Stimulated activated CD4-positive, alpha-beta T cell treated with anti-CD3 and anti-CD28 coated beads, Interleukin-4, amount 100 ng/mL, for 24 hours (primary cell): ENCODE measurements at places on chromosomes 4 and X.

DNA sequence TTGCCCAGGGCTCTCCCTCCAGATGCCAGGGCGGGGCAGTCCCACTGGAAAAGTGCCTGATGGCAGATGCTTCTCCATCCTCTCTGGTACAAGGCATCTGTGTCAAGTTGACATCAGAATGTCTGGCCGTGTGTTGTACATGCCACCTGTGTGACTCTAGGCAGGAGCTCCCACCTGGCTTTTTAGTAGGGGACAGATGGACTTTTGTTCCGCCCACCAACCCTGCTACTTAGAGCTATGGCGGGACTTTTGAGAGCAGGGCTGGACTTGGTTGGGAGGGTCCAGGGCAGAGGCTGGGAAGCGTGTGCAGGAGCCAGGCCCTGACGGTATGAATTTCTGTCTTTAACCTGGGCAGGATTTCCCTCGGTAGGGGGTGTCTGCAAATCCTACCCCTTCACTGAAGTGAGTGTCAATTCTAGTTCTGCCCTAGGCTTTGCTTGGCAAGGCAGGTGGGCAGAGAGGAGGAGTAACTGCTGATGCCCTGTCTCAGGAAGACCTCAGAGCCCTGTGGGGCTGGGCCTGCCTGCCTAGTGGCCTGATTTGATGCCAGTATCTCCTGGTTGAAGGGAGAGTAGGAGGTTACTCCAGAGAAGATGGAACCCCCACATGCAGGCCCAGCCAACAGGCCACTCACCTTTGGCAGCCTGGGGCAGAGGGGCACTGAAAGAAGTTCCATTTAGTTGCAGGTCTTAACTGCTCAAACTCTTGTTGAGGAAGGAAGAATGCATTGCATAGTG lies 99.1 kb downstream of the PJA1 start:
- no peak for DNase-seq

- DNase-seq, result no peak
Observed at GRCh38 chr4:153571006-153571545, 104.9 kb downstream of the TMEM131L start.

DNA sequence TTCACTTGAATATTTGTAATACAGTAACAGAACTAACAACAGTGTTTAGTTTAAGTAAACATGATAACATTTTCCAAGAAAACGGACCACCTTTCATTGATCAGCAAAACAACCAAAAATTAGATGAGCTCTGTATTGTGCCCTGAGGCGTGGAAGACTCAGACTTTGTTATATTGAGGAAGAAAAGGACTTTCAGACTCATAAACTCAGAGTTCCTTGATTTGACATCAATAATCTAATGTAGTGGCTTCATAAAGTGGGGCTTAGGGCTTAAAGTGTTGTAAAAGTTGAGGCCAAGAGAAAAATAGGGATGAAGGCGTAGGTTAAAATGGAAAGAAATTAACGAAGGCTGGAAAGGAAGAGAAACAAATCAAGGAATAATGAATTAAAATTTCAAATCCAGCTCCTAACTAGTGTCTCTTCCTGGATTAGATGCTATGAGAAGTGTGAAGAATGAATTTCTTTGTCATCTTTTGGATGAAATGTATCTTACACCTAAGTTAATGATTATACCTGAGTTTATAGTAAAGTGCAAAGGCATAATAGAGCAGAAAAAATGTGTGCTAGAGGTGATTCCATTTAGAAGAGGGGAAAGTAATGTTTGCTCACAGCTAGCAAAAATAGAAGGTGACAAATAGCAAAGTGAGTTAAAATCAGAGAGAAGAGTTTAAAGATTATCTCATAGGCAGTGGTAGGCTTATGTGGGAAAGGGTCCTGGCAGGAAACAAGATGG lies 19.8 kb upstream of the GLRA2 start:
- no peak for DNase-seq

DNA sequence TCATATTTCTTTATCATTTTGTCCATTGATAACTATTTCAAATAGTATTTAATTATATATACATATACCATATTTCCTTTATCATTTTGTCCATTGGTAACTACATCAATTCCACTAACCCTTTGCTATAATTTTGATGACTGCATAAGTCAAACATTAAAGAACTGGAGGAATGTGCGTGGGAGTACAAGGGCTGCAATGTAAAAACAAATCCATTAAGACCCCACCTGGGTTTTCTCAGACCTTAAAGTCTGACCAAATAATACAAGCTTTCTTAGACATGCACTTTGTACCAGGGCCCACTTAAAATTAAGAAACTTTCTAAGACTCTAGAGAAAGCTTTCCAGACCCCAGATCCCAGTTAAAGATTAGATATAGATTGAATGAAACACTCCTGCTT lies 1622.4 kb upstream of the PCDH10 start:
- DNase-seq, result no peak

DNA sequence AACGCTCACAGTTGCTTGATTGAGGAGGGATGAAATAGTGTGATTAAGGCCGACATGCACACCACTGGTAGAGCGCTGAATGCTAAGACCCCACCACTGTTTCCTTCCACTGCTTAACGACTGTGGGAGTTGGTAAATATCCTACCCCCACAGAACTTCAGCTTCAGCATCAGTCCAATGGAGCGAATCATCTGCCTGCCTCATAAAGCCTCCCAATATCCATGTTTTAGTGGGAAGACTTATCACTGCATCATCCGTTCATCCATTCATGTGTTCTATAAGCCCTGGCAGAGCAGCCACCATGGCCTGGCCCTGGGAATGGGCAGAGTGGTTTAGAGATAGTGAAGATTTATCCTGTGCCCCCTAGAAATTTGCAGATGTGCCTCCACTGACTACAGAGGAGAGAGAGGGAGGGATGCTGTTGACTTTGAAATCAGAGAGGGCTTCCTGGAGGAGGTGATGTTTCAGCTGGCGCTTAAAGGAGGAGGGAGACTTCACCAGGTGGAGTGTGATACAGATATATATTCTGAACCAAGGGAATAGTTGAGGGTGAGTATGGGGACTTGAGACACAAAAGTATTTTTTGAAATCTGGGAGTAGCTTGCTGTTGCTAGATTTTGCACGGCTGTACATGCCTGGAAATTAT lies 71.9 kb upstream of the STX18 start:
- DNase-seq, result no peak

GRCh38 chr4:140078366-140078765 lies 75.6 kb downstream of the MAML3 start:
- DNase-seq, result no peak

DNA sequence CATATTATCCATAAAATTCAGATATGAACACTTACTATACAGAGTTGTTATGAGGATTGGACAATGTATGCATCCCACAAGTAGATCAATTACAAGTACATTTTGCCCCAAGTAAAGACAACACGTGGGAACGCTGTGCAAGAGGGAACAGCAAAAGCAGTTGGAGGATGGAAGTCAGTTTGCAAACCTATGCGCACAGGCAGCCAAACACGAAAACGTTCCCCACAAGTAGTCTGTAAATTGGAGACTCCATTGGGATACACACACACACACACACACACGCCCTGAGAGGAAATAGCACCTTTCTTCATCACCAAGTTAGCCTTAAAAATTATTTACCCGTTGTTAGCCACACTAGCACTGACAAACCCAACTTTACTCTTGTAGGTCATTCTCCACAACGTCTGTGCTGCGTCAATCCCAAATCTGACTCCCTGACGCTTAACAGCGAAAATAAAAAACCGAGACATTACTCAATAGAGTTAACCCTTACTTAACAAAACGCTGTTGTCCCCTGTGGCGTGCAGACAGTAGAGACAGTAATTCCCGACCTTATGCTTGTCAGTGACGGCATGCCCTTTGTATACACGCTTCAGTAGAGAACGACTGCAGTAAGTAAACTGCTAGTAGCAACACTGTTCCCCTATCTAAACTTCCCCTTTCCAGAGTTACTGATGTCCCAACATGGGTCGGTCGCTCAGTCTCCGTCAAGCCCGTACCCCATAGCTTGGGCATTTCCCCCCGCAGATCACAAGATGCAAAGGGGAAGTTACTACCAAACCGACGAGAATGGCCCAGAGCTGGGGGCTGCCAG lies 730 bp downstream of the MANBA start:
- DNase-seq, result peak; percentile 27

DNA sequence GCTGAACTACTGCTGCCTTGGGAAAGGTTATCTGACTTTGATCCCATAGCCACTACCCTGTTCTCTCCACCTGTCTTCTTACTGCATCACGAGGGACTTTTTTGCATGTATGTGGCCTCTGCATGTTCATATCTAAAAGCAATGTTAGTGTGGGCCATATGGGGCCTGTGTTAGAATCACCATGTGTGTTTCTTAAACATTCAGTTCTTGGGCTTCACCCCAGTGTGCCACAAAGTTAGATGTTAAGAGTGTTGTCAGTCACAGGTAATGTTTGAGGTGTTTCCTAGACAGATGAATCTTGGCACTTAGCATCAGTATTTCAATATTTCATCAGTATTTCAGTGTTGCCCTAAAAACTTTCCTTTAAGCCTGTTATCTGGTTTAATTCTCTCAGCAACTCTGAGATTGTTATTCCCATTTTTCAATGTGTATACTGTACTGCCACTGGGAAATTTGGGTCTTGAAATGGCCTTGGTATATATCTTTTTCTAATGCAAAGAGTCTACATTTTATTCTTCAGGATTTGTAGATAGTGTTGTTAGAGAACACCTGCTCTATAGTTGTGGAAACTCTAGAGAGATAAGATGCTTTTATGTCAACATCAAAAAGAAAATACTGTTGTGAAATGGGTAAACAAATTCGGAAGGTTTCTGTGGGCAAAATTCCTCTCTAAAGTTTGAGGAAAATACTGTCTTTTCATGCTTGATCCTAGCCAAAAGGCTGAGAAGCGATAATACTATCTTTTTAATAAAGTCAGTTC lies 259.7 kb downstream of the BMPR1B start:
- DNase-seq, result no peak

GRCh38 chrX:52585892-52586291 lies 68.8 kb downstream of the SSX7 start:
- DNase-seq, result no peak

GRCh38 chr4:7653510-7654369 lies 219.0 kb upstream of the PSAPL1 start:
- DNase-seq, result no peak

GRCh38 chrX:150449313-150449712 lies 86.2 kb downstream of the MAMLD1 start:
- no peak for DNase-seq

- no peak for DNase-seq
Observed at GRCh38 chrX:31178064-31178768, 106.4 kb upstream of the FTHL17 start.

GRCh38 chr4:6779667-6780565 lies 2.6 kb upstream of the KIAA0232 start:
- DNase-seq, result no peak

GRCh38 chrX:132063862-132064261 lies 40.8 kb downstream of the STK26 start:
- DNase-seq, result no peak

GRCh38 chr4:48341776-48342605 lies 662 bp downstream of the SLAIN2 start:
- DNase-seq, result peak; percentile 46

- DNase-seq, result no peak
Observed at GRCh38 chrX:131801066-131801465, 222.0 kb upstream of the STK26 start.

- DNase-seq, result no peak
Observed at GRCh38 chrX:3290561-3290960, 55.9 kb downstream of the MXRA5 start.

- no peak for DNase-seq
Observed at GRCh38 chrX:70479922-70480659, 35.5 kb downstream of the DLG3 start.

GRCh38 chrX:47840111-47840510 lies 3.4 kb downstream of the ZNF81 start:
- no peak for DNase-seq

- no peak for DNase-seq
Observed at GRCh38 chrX:50613846-50614245, 143.2 kb upstream of the DGKK start.

- no peak for DNase-seq
Observed at GRCh38 chr4:23106516-23106915, 413.8 kb downstream of the GBA3 start.

DNA sequence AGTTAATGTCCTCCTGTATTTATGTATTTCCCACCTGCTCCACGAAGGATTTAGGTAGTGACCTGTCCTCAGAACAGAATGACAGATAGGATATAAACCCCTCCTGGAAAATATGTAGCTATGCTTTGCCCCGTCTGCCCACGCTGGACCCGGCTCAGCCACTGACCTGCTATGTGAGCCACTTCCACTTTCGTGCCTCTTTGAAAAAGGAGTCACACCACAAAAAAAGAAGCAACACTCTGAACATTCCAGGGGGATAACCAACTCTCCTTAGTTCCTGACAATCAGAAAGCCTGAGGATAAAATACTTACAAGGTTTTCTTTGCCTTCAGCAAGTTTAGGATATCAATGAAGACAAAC lies 11.1 kb downstream of the ACSL1 start:
- no peak for DNase-seq

- DNase-seq, result no peak
Observed at GRCh38 chr4:70703619-70704214, 15.4 kb downstream of the UTP3 start.

DNA sequence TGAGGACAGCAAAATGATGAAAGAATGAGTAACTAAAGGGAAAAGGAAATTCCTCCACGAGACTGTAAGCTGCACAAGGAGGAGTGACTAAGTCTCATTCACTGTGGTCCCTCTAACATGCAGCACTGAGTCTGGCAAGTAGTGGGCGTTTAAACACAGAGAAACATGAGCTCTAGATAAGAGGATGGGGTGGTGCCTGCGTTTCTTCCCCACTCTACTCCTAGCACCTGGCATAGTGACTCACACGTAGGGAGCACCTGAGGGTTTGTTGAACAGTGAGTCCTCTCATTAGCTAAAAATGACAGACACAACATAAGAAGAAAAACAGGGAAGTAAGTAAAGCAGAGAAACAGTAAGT lies 105.8 kb upstream of the CBR4 start:
- no peak for DNase-seq

DNA sequence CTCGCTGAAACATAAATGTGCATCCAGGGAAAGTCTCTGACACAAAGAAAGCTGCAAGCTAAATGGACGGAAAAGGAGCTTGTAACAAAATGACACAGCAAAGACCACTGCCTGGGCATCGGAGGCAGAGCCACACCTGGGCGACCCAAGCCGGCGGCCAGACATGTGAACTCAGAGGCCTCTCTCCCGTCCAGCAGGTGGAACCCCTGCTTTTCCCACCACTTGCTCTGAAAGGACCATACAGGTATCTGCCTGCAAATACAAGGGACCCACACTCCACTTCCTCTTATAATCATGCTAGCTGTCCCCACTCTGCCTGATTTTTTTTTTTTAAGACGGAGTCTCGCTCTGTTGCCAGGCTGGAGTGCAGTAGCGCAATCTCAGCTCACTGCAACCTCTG lies 12.0 kb downstream of the CPLX1 start:
- DNase-seq, result no peak

DNA sequence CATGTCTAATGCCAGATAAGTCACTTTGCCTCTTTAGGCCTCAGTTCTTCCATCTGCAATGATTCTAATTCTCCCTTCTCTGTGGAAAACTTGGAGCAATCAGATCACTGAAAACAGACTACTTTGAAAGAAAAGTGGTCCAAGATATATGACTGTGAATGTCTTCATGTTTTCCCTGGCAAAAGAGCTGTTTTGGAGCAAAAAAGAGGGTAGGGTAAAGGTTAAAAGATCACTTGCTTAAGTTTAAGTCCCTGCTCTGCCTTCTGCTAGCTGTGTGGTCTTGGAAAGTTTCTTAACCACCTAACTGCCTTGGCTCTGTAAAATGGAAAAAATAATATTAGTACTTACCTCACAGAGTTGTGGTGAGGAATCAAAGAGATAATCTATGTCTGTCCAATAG lies 140.3 kb upstream of the PAK3 start:
- DNase-seq, result no peak
